Stimulated activated CD4-positive, alpha-beta T cell treated with anti-CD3 and anti-CD28 coated beads, TNF-alpha, amount 100 ng/mL, for 24 hours (primary cell): ENCODE measurements at places on chromosomes 11 and 22.

DNA sequence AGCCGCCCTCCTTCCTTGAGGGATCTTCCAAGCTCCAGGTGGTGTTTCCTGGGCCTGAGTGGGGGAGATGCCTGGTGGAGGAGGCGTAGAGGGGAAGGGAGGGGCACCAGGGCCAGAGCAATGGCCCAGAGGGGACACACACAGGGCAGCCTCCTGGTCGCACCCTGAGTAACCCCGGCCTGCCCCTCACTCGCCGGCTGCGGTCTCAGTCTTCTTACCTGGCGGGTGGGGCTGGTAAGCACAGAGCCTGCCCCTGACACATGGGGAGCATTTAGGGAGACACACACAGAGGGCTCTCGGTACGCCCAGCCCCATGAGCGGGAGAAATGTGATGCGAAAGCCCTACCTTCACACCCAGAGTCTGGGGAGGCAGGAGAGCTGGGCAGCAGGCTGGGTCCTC, 23.9 kb downstream of the IGF2 start:
- DNase-seq: no peak

- no peak for DNase-seq
These were observed 11.1 kb downstream of the OR5B3 start for GRCh38 chr11:58395581-58395980.

DNA sequence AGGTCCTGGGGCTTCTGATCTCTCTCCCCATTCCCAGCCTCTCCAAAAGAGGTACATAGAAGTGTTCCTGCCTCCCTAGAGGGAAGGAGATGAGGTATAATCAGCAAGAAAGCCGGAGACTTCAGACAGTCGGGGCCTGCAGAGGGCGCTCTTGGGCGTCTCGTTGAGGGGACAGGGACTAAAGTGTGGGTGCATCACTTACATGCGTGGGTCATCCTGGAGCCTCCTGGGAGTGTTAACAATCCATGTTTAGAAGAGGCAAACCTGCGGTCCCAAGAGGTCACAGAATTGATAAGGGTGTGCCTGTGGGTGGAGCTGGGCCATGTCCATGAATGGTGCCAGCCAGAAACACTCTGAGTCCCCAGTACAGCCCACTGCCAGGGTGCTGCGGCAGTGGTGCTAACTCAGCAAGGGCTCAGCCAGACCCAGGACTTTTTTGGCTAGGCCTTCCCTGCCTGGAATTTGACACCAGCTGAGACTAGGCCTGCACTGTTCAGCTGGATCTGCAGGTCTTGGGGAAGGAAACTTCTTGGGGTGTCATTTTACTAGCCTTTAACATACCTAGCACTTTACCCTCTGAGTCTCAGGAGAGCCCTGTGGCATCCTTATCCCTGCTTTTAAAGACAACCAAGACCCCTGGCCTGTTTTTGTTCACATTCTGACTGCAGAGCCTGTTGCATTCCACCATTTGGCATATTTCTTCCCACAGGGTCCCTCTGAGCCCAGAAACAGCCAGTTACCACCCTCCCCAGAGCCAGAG, 5.5 kb downstream of the YDJC start:
- no peak for DNase-seq

GRCh38 chr11:34565417-34566207, 52.0 kb upstream of the ELF5 start:
- DNase-seq: no peak

DNA sequence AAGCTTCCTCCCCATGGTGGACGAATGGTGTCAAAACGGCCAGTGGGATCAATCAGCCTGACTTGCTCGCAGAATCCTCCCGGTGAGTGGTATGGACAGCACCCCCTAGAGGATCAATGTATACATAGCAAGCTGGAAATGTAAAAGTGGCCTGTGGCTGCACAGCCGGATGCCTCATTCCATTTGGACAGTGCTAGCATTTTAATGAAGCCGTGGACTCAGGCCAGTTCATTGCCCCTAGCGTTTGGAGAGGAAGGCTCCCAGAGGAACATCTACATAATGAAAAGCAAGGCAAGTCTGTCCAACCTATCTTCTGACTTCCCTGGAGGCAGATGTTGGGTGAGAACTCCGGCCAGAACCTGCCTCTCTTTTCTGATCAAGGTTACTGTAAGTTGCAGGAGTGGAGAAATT, 942.3 kb downstream of the NTM start:
- no peak for DNase-seq

- DNase-seq: no peak
These were observed 17.3 kb downstream of the TSPAN18 start for GRCh38 chr11:44743959-44744557.

DNA sequence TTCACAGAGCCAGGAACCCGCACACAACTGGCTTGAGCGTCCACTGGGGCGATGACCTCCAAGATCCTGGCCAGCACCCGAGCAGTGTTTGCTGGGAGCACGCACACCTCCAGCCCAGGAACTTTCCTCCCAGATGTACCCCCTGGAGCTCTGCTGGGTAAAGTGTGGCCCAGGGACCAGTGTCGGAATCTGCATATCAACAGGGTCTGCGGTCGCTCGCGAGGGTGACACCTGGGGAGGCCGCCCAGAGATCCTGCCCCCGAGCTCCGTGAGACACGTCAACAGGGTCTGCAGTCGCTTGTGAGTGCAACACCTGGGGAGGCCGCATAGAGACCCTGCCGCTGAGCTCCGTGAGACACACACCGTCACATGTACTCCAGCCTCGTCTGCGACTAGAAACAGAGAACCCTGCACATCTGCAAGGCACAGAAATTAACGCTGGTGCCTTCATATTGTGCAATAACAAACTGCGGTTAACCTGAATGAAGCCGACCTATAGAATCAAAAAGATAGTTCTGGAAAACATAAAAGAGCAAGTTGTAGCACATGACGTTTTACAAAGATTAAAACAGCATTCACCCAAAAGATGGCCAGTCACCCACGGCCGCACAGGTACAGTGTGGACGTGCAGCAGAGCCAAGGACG, 172.4 kb downstream of the BRD1 start:
- DNase-seq: no peak
